ENCODE measurements at places on chromosomes 5 and 9.

GRCh38 chr9:120474591-120475243, 105.2 kb downstream of the CDK5RAP2 start:
- DNase-seq: no peak

DNA sequence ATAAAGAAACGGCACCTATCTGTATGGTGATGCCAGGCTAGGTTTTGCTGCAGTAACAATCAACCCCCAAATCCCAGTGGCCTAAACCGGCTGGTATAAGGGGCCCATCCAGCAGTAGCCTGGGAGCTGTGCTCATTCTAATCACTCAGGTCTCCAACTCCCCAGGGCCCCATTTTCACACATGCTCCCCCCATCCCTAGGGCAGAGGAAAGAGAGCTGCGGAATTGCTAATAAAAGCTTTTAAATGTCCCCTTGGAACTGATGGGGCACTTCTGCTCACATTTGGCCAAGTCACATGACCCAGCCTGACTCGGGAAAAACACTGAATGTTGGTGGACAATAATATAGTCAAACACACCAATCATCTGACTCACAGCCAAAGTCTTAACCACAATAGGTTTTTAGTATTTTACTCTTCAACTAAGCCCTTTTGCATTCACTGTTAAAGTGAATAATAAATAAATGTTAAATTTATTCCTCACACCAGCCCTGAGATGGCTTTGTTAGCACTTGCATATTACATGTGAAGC, 1.6 kb downstream of the FBLL1 start:
- DNase-seq: peak; percentile 15

GRCh38 chr5:2353211-2353610, 398.3 kb downstream of the IRX2 start:
- DNase-seq: no peak

DNA sequence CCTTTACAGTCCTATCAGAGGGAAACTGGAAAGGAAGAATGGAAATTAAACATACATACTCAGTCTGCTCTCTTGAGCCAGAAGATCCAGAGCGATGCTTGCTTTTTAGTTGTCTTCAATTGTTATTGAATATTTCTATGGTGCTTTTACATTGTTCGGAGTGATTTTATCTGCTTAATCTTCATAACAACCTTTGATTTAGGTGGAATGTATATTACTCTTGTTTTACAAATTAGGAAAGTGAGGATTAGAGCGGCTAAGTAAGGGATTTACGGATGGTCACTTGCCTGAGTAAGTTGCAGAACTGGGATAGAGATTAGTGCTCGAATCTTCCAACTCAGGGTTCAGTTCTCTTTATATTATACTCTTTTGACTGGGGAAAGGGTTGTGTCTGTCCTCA, 69.1 kb downstream of the PBX3 start:
- DNase-seq: no peak

- DNase-seq: no peak
Measured at GRCh38 chr9:117488659-117489058, 73.8 kb upstream of the ASTN2 start.

DNA sequence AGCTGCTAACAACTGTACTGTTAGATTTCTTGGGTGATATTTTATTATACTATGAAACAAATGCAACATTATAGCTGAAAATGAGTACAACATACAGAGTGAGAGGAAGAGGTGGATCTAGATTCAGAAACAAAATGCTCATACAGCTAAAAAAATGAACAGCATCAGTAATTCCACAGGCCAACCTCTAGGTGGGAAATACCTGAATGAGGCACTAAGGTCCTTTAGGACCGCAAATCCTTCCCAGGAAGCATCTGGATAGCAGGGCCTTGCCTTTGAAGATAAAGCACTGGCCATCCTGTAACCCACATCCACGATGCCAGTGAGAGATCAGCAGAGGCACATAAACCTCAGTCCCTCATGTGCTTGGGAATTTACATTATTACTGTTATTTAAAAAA, 310.8 kb downstream of the YTHDC2 start:
- DNase-seq: no peak

DNA sequence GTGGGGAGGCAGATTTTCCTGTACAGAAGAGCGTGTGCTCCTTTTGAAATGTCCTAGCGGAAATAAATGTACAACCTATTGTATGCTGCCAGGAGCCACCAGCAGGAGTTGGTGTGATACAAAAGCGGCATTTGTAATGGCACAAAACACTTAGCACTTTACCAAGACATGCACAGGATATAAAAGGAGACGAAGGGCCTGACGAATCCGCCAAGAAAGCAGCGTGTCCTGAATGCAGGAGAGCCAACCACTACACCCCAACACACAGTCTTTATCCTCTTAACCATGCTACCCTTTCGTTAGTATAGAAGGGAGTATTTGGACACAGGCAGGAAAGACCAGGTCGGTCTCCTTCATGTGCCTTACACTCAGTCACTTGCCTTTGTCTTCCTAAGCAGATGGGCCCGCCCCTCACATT, 218.1 kb downstream of the TRIM32 start:
- no peak for DNase-seq

DNA sequence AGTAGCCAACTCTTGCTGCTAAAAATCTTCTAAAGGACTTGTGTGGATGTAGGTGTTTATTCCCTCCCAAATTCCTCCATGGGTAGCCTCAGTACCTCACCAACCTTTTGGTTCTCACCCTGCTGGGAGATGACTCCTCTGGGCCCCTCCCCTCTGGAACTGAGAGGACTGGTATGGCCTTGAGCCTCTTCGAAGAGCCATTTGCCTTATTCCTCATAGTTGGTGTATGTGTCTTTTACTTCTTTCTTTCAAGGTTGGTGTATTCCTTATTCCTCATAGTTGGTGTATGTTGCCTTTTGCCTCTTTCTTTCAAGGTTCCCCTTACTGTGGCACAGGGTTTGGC, 48.3 kb downstream of the GNAQ start:
- no peak for DNase-seq

DNA sequence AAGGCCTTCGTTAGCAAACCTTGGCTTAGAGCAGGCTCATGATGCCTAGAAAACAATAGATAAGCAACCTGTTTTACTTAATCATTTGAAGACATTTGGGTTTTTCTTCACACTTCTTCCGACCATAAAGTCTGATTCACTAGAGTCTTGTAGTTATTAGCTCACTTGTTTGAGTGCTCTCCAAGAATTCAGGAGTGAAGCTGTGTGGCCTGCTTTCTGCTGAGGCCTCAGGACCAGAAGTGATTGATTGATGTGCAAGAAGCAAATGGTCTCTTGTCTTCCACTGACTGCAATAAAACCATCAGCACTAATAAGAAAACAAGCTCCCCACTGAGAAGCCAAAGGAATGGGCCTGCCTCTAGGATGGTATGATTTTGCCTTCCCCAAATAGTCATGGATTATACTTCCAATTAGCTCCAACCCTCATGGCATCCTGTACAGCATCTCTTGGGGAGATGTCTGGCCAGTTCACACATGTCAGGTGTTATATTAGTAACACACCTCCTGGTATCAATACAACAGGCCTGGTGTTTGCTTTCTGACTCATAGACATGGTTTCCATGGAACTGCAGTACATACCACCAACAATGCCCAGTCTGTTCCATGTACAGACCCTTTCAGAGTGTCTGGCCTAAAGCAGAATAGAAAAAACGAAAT, 317.6 kb downstream of the CWC27 start:
- DNase-seq: no peak

Measured in HCEC 1CT (cell line).